ENCODE measurements at places on chromosomes 2 and 18.

DNA sequence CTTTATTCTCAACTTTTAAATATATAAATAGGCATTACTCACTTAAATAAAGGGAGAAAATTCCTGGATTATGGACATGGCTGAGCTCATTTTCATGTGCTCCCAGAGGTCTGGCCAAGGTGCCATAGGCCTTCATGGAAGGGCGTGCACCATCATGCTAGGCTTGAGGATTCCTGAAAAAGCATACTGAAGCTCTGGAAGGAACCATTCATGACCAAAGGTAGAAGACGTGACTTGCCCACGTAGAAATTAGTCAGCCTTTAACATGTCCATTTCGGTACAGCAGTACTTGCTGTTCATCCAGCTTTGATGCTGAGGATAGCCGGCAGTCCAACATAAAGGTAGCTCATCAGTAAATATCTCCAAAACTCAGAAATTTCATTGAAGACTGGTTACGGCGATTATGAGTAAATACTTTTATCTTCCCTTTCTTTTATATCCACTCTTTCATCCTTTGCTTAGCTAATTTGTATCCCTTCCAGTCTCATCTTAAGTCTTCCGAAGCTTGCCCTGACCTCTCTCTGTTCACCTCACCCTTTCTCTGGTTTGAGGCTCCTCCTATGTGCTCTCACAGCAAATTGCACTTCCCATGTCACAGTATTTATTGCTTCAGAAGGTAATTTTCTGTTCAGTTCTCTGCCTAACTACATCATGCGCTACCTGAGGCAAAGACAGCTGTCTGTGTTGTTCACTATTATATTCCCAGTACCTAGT, 32.3 kb upstream of the ASNSD1 start:
- no peak for DNase-seq

DNA sequence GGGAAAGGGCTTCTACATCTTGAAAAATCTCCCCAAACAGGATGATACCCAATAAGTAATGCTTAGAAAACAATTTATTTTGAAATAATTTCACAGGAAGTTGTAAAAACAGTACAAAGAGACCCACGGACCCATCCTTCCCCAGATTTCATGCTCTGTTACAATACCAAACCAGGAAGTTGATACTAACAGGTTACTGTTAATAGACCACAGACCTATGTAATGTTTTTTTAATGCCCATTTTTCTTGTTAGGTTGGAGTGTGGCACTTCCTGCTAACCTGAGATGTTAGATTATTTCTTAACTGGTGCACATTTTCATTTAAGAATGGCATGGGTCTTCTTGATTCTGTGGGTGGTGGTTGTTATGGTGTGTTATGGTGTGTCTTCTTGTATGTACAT, 21.4 kb upstream of the MGAT5 start:
- no peak for DNase-seq

GRCh38 chr2:69143748-69144360, 130.9 kb downstream of the ANTXR1 start:
- DNase-seq: no peak

DNA sequence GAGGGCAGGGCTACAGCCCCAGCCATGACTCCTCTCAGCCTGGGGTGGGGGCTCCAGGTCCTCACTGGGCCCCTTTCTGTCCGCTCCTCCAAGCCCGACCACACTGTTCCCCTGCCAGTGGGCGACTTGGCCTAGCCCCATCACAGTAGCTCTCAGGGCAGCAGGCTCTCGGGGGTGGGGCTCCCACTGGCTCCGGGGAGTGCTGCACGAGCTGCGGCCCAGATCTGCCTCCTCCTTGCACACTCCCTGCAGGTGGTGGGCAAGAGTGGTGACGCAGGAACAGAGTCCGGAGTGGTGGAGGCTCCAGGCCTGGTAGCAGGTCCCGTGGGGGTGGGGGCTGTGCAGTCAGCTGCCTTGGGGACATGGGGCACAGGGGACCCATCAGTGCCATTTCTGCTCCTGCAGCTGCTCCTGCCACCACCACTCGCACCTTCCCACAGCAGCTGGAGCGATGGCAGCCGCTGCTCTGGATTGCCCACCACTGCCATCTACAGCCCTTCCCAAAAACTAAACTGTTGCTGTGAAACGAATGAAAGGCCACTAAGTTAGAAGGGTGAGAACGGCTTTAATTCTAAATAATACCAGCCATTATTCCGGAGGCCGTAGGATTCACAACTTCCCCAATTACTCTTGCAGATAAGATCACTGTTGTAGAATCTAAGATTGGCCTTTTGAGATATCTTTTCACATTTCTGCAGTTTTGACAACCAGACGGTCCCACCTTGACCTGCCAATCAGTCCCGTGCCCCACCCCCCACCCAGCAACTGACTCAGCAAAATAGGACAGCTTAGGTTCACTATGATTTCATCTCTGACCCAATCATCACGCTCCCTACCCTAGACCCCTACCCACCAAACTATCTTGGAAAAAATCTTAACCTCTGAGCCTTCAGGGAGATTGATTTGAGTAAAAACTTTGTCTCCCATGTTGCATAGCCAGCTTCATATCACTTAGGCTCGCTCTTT, 530.2 kb downstream of the DCC start:
- DNase-seq: no peak

- no peak for DNase-seq
These were observed 26.5 kb upstream of the C2orf74 start for GRCh38 chr2:61135510-61135909.

DNA sequence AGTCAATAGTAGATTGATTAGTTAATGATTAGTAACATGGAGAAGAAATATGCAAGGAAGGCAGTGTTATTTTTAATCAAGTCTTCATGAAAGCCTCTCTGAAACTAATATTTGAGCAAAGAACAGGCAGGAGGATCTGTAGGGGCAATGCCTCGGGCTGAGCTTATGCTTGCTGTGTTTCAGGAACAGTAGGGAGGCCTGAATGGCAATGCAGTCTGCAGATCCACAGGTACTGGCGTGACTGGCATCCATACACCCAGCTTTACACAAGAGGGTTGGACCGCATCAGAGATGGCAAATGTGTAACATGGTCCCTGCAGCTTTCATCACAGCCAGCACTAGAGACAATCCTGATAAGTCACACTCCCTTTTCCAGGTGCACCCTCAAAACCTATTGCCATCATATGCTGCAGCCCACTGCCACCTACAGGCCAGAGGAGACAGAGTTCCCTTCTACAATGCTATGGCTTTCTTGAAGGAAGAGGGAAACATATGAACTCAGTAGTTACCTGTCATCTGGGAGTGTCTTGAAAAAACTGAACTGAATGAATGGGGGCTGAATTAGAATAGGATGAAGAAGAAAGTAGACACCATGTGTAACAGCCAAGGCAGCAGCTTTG, 582.4 kb upstream of the RAB6C start:
- no peak for DNase-seq

GRCh38 chr18:3649633-3650426, 199.9 kb downstream of the TGIF1 start:
- no peak for DNase-seq

DNA sequence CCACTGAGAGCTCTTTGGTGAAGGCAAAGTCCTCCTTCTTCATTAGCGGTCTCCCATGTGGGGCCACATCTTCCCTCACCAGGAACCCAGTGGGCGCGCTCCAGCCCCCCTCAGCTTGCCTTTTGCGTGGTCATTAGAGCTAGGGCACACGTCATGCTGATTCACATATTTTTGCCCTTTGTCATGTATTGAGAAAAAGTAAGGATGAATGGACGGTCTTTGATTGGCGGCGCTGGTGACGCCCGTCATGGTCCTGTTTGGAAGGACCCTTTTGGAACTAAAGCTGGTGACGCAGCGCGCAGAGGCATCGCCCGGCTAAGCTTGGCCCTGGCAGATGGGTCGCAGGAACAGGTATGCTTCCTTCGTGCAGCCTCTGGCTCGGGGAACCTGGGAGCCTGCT, 3.1 kb downstream of the SLC14A1 start:
- DNase-seq: no peak

DNA sequence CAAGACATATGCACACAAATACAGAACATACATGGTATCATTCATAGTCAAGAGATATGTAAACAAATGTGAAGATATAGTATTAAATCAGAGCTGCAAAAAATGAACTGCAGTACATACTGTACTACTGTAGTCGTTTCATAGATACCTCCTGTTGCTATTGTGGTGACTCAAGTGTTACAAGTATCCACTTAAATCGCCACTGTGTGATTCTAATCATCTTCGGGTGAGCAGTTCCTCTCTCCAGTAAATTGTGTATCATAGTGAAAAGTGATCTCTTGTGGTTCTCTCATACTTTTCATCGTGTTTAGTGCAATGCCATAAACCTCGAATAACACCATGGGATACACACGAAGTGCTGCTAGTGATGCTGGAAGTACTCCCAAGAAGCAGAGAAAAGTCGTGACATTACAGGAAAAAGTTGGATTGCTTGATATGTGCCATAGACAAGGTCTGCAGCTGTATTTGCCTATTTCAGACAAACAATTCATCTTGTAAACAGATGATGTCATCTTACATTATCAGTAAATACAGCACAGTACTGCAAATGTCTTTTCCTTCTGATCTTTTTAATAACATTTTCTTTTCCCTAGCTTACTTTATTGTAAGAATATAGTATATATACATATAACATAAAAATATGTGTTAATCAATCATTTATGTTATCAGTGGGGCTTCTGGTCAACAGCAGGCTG, 222.2 kb downstream of the BCL11A start:
- DNase-seq: no peak

DNA sequence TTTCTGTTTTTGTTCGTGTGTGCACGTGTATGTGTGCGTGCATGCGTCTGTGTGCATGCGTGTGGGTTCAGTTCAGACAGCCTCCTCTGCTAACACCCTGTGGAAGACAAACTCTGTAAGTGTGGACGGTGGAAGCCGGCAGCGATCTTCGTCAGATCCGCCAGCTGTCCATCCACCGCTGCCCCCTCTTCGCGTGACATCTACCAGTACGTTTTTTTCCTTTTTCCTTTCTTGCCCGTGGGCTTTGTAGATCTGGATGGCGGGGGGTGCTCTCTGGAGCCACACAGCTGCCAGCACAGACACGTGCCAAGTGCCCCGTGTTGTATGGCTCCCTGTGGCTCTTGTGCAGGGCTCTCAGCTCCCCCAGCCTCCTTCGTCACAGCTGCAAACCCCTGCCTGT, 32.3 kb downstream of the ITGB1BP1 start:
- no peak for DNase-seq

DNA sequence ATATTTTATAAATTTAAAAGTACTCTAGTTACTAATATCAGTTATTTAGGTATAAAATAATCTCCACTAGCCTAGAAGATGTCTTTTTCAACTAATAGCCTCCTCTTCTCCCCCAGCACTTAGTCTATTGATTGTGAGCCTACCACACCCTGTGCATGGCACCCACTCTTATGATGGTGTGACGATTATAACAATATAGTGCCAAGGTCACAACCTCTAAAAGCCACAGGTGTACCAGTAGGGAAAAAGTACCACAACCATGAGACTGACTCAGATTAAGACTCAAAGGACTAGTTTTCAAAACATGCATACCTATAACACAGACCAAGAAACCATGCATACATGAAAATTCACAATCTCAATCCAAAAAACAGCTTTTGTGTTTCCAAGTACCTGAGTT, 27.6 kb downstream of the THADA start:
- DNase-seq: no peak

- no peak for DNase-seq
These were observed 130.0 kb downstream of the LPIN1 start for GRCh38 chr2:11876436-11876835.

DNA sequence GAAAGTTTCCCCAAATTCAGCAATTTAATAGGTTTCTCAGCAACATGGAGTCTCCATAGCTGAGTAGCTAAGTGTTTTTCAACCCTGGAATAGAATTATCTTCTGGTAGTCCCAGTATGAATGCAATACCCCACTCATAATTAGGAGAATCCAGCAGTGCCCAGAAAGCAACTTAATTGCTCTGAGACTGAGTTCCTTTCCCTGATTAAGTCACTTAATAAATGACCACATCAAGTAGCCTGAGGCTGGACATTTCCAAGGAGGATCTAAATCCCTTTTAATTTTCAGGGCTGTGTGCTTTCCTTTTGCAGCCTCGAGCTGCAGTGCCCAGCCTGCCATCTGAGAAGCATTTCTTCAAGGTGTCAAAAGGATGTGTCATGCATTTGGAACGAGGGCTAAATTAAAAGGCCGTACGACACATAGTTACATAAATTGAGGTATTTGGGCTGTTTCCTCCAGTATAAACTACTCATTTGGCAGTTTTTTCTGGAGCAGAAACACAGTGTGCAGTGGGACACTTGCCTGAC, 17.7 kb upstream of the SIX2 start:
- DNase-seq: no peak

- no peak for DNase-seq
These were observed 7.4 kb downstream of the PMAIP1 start for GRCh38 chr18:59907172-59907571.

GRCh38 chr18:57353940-57354461, 1.6 kb downstream of the ST8SIA3 start:
- no peak for DNase-seq

DNA sequence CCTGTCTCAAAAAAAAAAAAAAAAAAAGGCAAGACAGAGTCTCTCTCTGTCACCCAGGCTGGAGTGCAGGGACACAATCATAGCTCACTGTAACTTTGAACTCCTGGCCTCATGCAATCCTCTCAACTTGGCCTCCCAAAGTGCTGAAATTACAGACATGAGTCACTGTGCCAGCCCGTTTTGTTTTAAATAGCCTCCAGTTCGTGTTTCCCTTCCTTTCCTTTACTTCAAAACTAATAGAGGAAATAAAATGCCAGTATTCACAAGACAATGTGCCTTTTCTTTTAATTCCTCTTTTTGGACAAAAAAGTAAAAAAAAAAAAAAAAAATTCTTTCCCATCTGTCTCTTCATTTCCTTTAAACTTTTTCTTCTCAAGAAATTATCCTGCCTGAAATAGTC, 54.5 kb upstream of the ACMSD start:
- no peak for DNase-seq

DNA sequence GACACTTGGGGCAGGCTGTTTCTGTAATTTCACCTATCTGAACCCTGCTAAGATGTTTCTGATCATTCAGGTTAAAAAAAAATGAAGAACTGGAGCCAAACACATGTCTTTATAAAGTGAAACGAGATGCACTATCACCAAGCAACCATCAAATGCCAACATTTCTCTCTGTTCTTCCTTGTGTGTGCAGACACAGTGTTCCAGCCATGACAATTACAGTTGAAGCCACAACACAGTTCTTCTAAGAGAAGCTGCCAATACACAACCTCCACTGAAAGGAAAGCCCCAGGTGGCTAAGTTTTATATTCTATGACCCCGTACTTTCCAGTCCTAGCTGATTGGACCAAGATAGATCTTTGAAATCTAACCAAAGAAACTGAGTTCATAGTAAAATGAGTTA, 181.8 kb downstream of the RAD51AP2 start:
- DNase-seq: no peak

- no peak for DNase-seq
These were observed 73.1 kb upstream of the HPCAL1 start for GRCh38 chr2:10229462-10230099.

DNA sequence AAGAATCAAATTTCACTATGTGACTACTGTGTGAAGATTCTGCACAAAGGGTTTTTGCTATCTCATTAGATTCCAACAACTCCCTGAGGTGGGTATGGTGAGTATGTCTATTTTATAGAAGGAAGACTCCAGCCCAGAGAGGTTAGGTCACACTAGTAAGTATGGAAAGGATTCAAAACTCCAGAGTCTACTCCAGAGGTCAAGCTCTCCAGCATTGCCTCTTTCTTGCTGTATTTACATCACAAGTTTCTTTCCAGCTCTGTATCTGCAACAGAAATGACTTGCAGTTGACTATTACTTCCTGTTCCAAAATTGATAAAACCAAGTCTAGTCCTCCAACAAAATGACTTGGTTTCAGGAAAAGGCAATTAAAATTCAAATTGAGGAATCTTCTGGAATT, 2.1 kb downstream of the COL4A4 start:
- no peak for DNase-seq

All from activated CD4-positive, CD25-positive, alpha-beta regulatory T cell (primary cell).